ENCODE measurements at places on chromosomes 1 and 21.

DNA sequence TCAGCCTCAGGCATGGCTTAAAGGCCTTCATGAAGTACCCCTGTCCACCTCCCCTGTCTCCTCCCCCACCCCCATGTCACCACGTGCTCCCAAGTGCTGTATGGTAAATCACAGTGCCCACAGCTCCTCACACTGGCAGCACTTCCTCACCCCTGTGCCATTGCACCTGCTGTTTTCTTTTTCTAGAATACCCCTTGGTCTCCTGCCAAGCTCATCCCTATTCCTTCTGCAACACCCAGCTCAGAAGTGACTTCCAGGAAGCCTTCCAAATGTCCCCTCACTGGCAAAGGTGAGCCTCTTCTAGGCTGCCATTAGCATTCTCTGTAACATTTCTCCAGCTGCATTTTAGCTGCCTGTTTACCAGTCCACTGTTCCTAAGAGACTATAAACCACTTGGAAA, 9.4 kb downstream of the AKNAD1 start:
- DNase-seq = no peak

- DNase-seq = peak; percentile 58
Observed at GRCh38 chr1:180228648-180229482, 1.2 kb upstream of the LHX4 start.

GRCh38 chr1:4628992-4629391, 25.4 kb upstream of the AJAP1 start:
- DNase-seq = no peak

DNA sequence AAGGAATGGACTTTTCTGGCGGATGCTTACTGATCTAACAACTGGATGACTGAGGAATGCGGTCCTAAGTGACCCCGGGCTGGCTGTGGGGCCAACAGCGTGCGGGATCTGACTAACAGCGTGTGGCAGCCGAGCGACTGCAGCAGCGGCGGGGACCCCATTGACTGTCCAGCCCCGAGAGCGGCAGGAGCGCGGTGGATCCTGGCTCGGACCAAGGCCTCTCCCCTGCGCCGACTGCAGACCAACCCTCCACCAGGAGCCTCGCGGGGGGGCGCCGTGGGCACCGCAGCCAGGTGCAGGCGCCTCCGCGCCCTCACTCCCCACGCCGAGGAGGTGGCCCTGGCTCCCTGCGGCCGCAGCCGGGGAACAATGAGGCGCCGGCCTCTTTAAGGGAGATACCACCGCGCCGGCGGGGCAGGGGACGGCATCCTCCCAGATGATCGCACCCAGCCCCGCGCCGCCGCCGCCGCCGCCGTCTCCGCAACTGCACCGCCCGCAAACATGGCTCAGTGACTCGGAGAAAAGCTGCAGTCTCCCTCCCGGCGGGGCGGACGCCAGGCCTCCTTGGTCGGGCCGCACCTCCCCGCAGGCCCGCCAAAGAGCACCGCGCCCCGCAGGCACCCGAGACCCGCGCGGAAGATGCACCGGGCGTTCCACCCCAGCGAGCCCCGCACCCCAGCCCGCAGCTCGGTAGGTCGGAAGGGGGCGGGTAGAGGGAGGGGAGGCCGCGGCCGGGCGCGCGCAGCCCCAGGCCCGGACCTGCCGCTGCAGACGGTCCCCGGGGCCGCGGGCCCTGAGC, 694 bp upstream of the PDIK1L start:
- DNase-seq = peak; percentile 87

DNA sequence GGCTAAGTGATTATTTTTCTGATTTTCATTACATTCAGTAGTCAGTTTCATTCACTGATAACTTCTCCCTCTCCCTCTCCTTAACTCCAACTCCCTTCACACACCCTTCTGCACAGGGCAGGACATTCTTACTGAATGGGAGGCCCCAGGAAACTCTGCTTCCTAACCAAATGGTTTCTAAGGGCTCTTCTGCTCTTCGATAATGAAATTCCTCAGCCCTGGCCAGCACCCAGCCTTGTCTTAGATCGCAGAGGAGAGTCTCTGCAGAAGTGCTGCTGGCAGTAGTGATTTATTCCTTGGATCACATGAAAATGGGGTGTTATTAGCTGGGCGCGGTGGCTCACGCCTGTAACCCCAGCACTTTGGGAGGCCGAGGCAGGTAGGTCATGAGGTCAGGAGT, 16.4 kb downstream of the PLEKHM2 start:
- no peak for DNase-seq

DNA sequence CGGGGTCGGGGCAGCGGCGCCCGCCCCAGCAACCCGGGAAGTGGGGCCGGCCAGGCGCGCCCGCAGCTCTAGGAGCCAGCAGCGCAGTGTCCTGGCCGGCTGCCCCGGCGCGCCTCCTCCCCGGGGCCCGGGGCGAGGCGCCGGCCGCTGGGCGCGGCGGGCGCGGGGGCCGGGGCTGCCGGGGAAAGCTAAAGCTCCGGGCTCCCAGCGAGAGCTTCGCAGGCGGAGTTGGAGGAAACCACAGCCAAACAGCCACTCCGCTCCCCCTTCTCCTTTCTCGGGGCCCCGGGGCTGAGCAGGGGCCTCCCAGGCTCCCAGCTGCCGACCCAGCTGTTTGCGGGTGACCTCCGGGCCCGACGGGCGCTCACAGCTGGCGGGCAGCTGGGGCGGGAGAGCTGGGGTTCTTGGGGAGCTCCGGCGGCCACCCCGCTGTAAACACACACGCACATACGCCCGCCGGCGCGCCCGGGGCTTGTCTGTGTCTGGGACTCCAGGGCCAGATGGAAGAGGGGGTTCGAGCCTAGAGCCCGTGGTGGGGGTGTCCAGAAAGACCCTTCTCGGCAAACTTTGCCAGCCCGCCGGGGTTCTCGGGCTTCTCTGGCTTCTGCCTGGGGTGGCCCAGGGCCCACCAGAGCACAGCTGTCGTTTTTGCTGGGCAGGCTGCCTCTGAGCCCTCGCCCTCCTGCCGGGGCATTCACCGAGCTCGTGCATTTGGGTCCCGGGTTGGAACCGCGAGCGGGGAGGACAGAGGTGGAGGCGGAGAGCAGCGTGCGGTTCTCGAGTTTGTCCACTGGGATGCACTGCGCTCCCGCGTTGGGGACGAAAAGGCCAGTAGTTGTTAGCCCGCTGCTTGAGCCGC, 1.5 kb downstream of the AJAP1 start:
- peak; percentile 60 for DNase-seq

DNA sequence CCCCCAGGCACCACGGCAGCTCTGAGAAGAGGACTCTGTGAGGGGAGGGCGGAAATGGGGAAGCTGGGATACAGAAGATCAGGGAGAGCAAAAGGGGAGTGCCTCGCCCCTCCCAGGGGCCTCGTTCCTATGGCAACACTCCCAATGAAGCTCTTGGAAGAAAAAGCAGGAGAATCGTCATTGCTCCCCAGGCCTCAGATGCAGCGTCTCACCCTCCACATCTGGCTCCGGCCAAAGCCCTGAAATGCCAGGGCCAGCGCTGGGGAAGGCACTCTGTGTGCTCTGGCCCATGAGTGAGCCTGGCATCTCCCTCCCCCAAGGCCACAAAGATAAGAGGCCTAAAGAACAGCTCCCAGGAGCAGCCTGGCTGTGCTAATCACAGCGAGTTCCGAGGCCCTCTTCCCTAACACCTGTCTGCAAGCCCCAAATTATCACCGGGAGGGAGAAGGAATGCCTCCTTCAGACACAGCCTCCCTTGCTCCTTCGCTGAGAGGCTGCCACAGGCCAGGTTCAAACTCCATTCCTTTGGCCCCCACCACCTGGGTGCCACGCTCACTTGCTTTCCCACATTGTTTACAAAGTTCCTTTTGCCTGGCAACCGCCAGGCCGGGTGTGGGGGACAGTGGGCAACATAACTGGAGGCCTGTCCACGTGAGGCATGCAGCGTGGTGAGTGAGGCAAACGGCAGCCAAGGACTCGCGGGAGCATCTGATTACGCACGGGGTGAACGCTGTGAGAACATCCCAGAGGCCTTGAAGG, 27.8 kb downstream of the ECE1 start:
- DNase-seq = no peak

Measured in activated CD8-positive, alpha-beta memory T cell treated with anti-CD3 and anti-CD28 coated beads for 24 hours (primary cell).